ENCODE measurements at places on chromosomes 5 and 9. TPM values are rescaled to one million over a fixed set of nuclear protein-coding genes. Genes with fewer than 3 reads are reported as not detected.

- no peak for DNase-seq
- no peaks in the 10 kb centered on the region for H3K4me1 ChIP-seq
- no peaks in the 10 kb centered on the region for H3K27me3 ChIP-seq
- no peak overlapping the region for H3K27ac ChIP-seq
Observed at GRCh38 chr5:65742565-65743231, 20.7 kb downstream of the NLN start.

DNA sequence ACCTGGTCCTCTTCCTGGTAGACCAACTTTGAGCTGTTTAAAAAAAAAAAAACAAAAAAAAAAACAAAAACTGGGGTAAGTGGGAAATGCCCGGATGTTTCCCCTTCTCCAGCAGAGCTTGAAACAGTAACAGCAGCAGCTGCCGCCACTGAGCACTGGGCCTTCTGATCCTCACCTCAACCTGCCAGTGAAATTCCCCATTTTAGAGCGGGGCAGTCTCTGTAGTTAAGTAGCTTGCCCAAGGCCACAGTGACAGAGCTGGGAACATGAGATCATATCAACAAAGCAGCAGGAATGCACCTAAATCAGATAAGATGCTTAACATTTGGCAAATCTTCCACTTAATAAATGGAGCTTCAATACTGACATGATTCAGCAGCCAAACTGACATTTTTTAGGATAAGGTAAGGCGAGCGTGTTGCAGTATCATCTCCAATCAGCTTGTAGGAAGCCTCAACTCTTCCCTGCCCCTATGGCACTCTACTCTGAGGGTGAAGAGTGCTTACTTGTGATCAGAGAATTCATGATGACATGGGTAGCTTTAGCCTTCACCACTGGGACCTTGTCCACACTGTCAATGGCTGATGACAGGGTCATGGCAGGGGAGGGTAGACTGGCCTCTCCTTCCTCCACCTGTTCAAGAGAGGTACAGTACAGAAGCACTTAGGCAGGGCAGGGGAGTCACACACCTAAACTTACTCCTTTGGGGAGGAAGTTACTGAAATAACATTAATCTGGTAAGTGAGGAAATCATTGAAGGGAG is 9.3 kb downstream of the KIAA1191 start:
- no peaks in the 10 kb centered on the region for H3K27me3 ChIP-seq
- H3K4me1 ChIP-seq, result no peaks in the 10 kb centered on the region
- no peak for DNase-seq
- H3K4me3 ChIP-seq, result no peak overlapping the region

Gene ADAMTSL2
- 11.1 TPM for total RNA-seq

- no peaks in the 10 kb centered on the region for H3K27me3 ChIP-seq
- no peak overlapping the region for H3K4me3 ChIP-seq
- no peak overlapping the region for H3K27ac ChIP-seq
- no peaks in the 10 kb centered on the region for H3K36me3 ChIP-seq
Observed at GRCh38 chr9:69757996-69758675, 1.7 kb downstream of the PTAR1 start.

- H3K4me3 ChIP-seq, result no peak overlapping the region
- H3K36me3 ChIP-seq, result no peaks in the 10 kb centered on the region
- H3K4me1 ChIP-seq, result peaks cover 8% of the 10 kb centered on the region
Observed at GRCh38 chr5:82019342-82020138, 47.7 kb downstream of the ATG10 start.

Gene PTGER4
- total RNA-seq, result 10.4 TPM

DNA sequence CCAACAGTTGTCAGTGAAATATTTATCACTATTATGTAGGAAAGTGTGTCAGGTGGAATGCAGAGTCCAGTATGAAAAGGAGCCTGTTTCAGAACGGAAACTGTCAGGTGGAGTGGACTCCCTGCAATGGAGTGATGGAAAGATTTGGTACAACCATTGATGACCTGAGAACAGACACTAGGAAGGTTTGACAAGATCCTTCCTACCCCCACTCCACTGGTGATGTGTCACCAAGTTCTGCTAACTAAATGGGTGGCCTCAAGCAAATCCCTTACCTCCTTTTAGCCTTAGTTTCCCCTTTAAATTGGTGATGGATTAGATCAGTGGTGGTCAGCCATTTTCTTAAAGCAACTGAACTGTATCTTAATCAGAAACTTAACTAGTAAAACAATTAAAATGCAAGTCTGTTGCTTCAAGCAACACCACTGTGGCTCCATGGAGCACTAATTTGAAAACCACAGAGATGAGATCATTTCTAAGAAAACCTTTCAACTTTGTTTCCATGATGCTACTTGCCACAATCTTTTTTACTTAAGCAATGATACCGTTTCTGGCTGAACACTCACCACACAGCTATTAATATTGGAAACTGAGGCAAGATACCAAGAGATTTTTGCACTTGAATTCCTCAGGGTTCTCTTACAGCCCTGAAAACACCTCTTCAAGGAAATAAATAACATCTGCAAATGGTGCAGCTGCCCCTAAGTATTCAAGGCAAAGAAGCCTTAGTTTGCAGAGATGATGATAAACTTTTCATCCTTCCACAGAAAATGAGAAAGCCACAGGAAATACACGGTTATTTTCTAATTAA is 140.6 kb downstream of the ERCC6L2 start:
- no peak for DNase-seq
- H3K27ac ChIP-seq, result no peak overlapping the region
- H3K4me1 ChIP-seq, result peaks cover 12% of the 10 kb centered on the region
- H3K36me3 ChIP-seq, result no peaks in the 10 kb centered on the region
- H3K27me3 ChIP-seq, result no peaks in the 10 kb centered on the region
